ENCODE measurements at places on chromosomes 2 and 18. TPM values are rescaled to one million over a fixed set of nuclear protein-coding genes. Genes with fewer than 3 reads are reported as not detected.

DNA sequence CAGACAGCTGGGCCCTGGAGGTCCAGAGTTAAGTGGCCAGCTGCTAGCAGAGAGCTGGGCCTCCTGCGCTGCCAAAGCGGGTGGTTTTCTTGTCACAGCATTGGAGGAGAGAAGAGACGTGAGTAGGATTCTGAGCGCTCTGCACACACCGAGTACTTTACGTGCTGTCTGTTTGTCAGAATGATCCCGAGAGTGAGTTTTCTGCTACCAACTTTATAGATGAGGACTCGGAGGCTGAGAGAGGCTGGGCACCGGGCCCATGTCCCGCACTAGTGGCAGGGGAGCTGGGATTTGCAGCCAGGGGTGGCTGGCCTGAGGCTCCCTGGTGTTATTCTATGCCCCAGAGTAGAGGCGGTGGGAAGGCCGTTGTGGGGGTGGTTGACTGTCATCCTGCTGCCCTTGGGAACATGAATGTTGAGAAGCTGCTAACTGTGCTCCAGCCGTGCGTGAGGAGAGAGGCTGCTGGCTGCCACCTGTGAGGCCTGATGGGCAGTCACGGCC is 36.3 kb upstream of the MBP start:
- no peak for DNase-seq

DNA sequence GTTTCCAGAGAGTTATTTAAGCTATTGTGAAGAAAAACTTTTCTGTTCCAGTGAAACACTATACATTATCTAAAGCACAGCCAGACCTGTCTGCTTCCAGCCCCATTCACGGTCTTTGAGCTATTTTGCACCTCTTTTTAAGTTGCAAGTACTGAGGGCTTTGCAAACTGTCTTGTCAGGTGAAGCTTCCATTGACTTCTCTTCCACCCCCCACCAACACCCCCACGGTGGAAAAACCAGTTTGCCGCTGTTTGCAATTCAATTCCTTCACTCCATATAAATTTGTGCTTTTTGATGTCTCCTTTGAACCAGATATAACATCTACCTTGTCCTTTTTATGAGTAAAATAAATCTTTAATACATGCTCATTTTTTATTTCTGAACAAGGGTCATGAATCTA is 15.7 kb downstream of the B3GNT7 start:
- no peak for DNase-seq

GRCh38 chr2:106158871-106159270 is 35.2 kb downstream of the UXS1 start:
- no peak for DNase-seq

GRCh38 chr2:97834610-97835009 is 121.2 kb downstream of the ZAP70 start:
- no peak for DNase-seq

The CHPF gene
- total RNA-seq = 228 TPM

DNA sequence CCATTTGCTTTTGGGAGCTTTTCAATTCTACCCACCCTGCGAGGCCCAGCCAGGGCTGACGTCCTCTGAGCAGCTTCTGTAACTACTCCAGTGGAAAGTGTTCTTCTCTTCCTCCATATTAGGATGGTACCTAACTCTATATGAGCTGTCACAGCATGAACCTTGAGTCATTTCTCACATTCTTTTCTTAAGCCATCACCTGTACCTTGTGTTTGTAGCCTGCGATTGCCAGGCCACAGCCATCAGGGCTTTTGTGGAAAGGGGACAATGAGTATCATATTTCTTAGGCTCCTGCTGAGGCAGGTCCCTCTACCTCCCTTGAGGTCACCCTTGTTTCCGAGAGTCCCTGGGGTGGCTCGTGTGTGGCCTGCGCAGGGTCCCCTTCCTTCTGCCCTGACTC is 144.5 kb upstream of the DLX2 start:
- DNase-seq = no peak

Measured in right atrium auricular region (tissue), 2 donors.